Skeletal muscle tissue (tissue), 5 donors: ENCODE measurements at places on chromosomes 11 and 22. TPM values are rescaled to one million over a fixed set of nuclear protein-coding genes. Genes with fewer than 3 reads are reported as not detected.

CALCB gene
- total RNA-seq, result not detected

GNG3 gene
- not detected for total RNA-seq

LRFN4 gene
- 12.0 TPM for total RNA-seq

NEFH gene
- total RNA-seq, result 0.52 TPM

SHANK3 gene
- total RNA-seq, result 4.2 TPM

P2RY6 gene
- 2.1 TPM for total RNA-seq

FAM180B gene
- total RNA-seq, result 2.1 TPM

ESAM gene
- total RNA-seq, result 9.4 TPM

KRTAP5-11 gene
- not detected for total RNA-seq

ELF5 gene
- not detected for total RNA-seq

OR52N4 gene
- not detected for total RNA-seq

SMTN gene
- 57.9 TPM for total RNA-seq

TMPRSS4 gene
- total RNA-seq, result not detected

PAAF1 gene
- 17.2 TPM for total RNA-seq

GUCY1A2 gene
- 15.7 TPM for total RNA-seq

OR5W2 gene
- not detected for total RNA-seq

SLC22A6 gene
- not detected for total RNA-seq

MPPED2 gene
- total RNA-seq, result 15.7 TPM

MAP4K2 gene
- 2.6 TPM for total RNA-seq

MMP3 gene
- not detected for total RNA-seq

PRAME gene
- not detected for total RNA-seq

CARD10 gene
- 5.7 TPM for total RNA-seq

ELMOD1 gene
- total RNA-seq, result 6.3 TPM

SCGB1C1 gene
- not detected for total RNA-seq

SMIM38 gene
- under 0.01 TPM for total RNA-seq

SGSM1 gene
- under 0.01 TPM for total RNA-seq

PAX6 gene
- not detected for total RNA-seq

HEPHL1 gene
- under 0.01 TPM for total RNA-seq

DNAJB7 gene
- total RNA-seq, result not detected

MPEG1 gene
- 11.0 TPM for total RNA-seq

BAD gene
- 23.5 TPM for total RNA-seq

PNPLA5 gene
- not detected for total RNA-seq

MYOD1 gene
- total RNA-seq, result 22.4 TPM
